NB4 (cell line): ENCODE measurements at places on chromosomes 5 and 9.
A peak's percentile ranks its signal among the peaks of the same experiment; 100 is the strongest.

DNA sequence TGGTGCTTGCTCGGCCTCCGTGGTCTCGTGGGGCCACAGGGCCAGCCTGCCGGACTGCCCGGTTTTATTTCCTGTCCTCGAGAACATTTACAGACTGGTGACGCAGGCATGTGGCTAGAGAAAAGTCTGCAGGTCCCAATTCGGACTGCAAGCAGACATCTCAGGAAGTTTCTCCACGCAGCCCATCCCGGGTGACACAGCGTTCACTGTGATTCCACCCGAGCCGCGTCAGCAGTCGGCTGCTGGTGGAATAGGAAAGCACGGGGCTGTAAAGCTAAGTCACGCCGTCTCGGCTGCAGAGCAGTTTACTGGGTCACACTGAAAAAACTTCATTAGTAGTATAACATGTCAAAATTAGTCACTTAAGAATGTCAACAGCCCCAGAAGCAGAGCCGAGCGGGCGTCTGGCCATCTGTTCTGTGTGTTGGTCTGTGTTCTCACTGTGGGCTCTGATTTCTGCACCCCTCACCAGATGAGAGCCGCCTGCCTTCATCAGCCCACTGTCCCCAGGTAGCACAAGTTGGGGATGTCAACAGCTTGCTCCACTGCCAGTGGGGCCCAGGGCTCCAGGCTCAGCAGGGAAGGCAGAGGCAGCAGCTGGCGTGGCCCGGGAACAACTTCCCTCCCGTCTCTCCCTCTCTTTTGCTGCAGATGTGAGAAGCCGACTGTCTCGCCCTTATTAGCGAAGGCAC, 363.7 kb downstream of the IRX2 start:
- no peak for DNase-seq

GRCh38 chr5:56686337-56687195, 128.8 kb upstream of the MAP3K1 start:
- peak; percentile 51 for DNase-seq

DNA sequence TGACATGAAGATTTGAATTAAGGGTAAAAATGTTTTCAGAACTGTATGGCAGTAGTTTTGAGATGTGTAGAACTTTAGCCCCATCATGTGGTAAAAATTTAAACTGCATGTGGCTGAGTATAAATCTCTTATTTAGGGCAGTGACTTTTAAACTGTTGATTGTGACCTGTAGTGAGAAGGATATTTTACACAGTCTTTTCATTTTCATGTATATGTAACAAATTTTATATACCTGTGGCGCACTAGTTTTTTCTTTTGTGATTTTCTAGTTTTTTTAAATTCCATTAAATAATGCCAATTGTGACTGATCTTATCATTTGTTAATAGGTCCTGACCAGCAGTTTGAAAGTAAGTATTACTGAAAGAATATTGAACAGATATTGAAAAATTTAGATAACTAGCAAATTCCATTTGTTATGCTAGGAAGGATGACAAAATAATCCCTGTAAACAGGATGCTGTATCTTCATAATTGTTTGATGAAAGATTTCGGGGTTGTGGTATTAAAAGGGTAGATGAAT, 47.2 kb downstream of the GPBP1 start:
- peak; percentile 69 for DNase-seq

DNA sequence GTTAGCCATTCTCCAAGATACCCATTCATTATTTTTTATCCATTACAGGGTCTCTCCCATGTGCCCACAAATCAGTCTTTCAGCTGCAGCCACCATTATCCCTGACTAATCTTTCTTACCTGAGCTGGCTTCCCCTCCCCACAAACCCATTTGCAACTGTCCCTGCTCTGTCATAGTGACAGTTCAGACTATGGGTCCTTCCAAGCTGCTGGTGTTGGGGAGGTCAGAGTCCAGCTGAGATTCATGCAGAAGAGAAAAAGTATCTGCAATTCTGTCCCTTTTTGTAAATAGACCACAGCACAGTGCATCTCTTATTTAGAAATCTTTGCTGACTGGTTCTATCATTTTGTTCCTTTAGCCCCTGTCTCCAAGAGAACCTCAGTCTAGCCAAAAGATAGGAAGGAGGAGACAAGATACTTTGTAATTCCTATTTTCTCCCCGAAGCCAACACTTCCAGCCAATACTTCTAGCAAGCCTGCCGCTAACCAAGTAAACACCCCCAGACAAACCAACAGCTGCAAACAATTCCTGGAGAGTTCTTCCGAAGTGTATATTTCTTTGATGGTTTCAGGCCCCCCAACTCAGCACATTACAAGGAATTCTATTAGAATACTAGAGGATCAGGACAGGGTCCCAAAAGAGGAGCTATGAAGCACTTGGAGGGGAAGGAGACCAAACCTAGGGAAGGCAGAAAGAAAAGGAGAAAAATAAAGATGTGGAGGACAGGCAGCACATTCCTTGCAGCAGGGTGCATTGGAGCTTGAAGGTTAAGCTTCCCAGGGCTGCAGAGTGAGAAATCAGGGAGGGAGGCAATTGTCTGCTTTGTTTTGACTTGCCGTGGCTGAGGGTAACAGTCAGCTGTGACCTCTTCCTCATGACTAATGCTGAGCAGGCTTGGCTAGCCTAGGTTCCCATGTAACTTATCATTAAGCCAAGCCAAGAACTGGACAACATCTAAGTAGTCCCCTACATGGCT, 148.5 kb downstream of the SGCD start:
- no peak for DNase-seq

- DNase-seq: no peak
Observed at GRCh38 chr9:107613321-107613720, 123.8 kb upstream of the KLF4 start.
